ENCODE measurements at places on chromosomes 2 and 18.

- DNase-seq = no peak
Measured at GRCh38 chr2:201971531-201972228, 62.0 kb upstream of the FZD7 start.

DNA sequence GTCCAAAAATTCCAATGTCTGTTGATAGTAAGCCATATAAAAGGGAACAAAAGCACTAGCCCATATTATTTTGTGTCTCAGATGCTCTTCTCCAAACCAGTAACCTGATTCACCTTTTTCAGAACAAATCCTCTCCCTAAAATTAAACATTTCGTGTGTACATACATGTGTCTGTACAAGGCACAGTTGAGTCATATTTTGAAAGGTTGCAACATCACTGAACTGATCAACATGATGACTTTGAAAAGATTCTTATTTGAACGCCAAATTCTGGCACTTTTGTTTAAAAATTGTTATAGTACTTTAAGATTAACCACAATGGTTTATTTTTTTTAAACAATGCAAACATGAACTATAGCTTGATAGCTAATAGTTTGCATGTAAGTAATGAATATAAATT lies 102.5 kb downstream of the RIT2 start:
- no peak for DNase-seq

- DNase-seq = no peak
Measured at GRCh38 chr18:64717026-64717425, 568.1 kb upstream of the LINC00305 start.

DNA sequence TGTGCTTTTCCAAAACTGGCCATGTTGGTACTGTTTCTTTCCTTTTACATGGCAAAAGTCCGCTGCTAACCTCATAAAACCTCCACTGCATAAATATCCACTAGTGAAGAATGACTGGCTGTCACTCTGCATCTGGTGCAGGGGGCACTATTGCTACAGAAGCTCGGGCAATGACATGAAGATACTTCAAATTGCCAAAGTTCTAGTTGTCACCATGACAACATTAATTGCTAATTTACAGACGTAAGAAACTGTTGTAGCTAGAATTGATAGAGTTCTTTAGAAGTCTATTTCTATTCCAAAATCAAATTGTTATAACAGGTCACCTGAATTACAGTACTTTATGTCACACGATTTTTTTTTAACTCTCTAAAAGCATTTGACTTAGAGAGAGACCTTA lies 845 bp downstream of the CFAP210 start:
- no peak for DNase-seq

- no peak for DNase-seq
Measured at GRCh38 chr2:210000464-210001324, 1.7 kb upstream of the RPE start.

GRCh38 chr2:13583609-13584008 lies 866.9 kb downstream of the TRIB2 start:
- no peak for DNase-seq

DNA sequence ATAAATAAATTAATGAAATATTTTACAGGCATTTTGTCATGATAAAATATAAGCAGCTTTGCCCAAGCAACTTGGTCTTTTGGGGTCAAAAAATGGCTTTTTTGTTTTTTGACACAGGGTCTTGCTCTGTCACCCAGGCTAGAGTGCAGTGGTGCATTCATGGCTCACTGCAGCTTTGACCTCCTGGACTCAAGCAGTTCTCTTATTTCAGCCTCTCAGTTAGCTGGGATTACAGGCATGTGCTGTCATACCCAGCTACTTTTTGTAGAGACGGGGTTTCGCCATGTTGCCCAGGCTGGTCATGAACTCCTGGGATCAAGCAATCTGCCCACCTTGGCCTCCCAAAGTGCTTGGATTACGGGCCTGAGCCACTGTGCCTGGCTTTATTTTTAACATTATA lies 51.0 kb downstream of the ABI2 start:
- no peak for DNase-seq

DNA sequence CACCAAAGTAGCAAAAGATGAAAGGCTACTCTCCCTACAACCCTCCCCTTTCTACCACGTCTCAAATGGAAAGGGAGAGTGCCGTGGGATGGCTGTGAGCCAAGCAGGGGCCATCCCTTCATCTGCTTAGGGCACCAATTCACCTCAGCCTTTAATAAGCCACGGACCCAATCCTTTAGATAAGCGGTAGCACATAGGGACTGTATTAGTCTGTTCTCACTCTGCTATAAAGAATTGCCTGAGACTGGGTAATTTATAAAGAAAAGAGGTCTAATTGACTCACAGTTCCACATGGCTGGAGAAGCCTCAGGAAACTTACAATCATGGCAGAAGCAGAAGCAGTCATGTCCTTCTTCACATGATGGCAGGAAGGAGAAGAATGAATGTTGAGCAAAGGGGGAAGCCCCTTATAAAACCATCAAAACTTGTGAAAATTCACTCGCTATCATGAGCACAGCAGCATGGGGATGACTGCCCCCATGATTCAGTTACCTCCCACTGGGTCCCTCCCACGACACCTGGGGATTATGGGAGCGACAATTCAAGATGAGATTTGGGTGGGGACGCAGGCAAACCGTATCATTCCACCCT lies 85.9 kb upstream of the IL1R2 start:
- no peak for DNase-seq

DNA sequence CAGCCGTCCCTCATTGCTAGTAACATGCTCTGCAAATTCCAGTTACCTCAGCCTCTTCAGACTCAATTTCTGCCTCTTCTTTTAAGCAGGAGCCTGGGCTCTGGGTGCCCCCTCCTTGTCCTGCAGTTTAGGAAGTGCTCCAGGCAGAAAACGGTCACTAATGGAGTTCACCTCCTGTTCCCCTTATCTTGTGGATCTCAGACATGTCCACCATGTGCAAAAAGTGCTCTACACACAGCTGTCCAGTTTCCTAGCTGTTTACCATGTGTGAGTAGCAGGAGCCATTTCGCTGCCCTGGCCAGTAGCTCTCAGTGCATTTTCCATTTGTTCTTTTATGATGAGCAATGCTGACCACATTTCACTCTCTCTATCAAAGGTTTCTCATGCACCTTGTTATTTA lies 4.9 kb downstream of the SH3YL1 start:
- DNase-seq = no peak

GRCh38 chr2:201969938-201970785 lies 63.5 kb upstream of the FZD7 start:
- no peak for DNase-seq

DNA sequence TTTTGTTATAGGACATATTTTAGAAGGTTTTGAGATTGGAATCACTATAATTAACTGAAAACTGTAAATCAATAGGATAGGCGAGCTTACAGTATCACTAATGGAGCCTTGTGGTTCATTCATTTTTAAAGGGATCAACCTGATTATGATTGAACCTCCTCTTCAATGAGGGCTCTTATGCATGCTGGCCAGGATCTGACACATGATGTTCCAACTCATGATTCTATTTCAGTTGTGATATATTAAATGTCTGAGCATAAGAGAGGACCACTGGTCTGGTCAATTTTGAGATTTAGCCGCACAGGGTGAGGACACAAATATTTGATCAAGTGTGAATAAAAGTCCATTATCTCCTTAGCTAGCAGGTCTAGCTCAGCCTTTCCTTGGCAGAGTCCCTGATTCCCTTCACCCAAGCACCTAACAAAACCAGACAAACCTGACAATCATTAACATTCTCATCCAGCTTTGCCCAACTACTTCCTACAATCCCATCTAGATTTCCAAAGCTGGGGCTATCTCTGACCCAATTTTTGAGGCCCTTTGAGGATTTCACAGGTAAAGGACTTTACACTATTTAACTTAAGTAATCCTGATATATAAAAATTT lies 6.9 kb upstream of the MAP4K4 start:
- no peak for DNase-seq

GRCh38 chr2:180599804-180600203 lies 380.6 kb upstream of the UBE2E3 start:
- DNase-seq = no peak

DNA sequence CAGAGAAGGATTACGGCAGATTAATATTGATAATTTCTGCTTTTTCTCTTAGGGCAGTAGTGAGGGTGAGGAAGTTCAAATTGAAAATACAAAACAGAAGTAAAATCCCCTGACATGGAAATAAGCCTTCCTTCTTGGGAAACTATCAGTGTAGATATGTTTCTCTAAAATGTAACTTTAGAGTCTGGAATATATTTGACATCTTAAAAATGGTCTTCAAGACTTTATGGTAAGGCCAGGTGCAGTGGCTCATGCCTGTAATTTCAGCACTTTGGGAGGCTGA lies 33.0 kb downstream of the INPP5D start:
- DNase-seq = no peak

DNA sequence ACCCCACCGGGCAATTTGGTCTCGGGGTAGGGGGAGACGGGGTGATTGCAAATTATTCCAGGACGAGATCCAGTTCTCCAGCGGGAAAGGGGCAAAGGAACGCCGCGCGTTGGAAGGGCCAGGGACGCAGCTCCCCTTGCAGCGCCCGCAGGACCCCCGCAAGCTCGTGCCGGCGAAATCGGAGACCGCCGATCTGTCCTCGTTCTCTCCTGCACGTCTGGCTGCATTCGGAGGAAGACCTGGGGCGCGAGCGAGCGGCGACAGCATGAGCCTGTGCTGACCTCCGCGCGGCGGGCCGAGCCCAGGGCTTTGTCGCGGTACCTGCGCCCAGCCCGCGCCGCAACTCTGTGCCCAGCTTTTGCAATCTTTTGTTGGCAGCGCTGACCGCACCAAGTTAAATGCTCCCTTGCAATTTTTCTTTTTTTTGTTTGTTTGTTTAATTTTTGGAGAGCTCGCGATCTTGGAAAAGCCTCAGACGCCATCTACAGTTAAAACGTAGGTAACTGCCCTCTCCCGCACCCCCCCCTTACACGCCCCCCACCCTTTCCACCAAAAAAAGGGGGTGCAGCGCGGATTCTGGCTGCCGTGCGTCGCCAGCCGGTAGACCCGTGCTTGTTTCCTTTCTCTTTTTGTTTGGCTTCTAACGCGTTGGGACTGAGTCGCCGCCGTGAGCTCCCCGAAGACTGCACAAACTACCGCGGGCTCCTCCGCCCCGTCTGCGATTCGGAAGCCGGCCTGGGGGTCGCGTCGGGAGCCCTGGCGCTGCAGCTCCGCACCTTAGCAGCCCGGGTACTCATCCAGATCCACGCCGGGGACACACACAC lies 667 bp downstream of the TRIB2 start:
- DNase-seq = peak; percentile 70
